ENCODE measurements at places on chromosomes 7 and 10. TPM values are rescaled to one million over a fixed set of nuclear protein-coding genes. Genes with fewer than 3 reads are reported as not detected.
A peak's percentile ranks its signal among the peaks of the same experiment; 100 is the strongest.

- H3K4me3 ChIP-seq = no peak overlapping the region
- H3K4me1 ChIP-seq = peaks cover 26% of the 10 kb centered on the region
- peak; percentile 77 for DNase-seq
- peak overlapping the region; percentile 74 for H3K27ac ChIP-seq
- H3K36me3 ChIP-seq = peaks cover 46% of the 10 kb centered on the region
Observed at GRCh38 chr10:35564341-35564968, 40.7 kb upstream of the GJD4 start.

GRCh38 chr10:30171601-30172000, 112.2 kb upstream of the JCAD start:
- no peaks in the 10 kb centered on the region for H3K4me1 ChIP-seq
- DNase-seq = no peak
- H3K4me3 ChIP-seq = no peak overlapping the region
- H3K27me3 ChIP-seq = no peaks in the 10 kb centered on the region

DNA sequence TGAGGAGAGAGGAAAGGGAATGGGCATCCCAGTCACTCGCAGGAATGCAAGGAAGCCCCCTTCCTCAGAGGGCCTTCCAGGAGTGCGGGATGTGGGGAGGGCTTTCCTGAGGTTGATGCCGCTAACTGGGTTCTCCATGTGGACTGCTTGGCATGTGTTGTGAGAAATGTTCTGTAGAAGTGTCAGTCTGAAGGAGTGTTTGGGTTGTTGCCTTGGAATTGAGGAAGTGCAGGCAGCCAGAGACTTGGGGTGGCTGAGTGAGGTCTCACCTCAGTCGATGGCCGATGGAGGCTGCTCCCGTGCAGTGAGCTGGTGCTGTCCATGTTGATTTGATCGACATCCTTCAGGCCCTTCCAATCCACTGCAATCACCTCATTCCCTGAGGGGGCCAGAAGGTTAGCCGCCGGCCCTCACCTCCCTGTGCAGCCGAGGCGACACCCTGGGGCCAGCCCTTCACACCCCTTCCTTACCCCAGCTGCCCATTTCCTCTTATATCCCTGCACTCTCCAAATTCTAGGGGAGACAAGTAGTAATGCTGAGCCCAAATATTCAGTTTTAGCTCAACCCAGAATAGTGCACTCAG, 2.7 kb downstream of the FAM131B start:
- no peak for DNase-seq
- H3K36me3 ChIP-seq = no peaks in the 10 kb centered on the region
- H3K4me3 ChIP-seq = no peak overlapping the region

DNA sequence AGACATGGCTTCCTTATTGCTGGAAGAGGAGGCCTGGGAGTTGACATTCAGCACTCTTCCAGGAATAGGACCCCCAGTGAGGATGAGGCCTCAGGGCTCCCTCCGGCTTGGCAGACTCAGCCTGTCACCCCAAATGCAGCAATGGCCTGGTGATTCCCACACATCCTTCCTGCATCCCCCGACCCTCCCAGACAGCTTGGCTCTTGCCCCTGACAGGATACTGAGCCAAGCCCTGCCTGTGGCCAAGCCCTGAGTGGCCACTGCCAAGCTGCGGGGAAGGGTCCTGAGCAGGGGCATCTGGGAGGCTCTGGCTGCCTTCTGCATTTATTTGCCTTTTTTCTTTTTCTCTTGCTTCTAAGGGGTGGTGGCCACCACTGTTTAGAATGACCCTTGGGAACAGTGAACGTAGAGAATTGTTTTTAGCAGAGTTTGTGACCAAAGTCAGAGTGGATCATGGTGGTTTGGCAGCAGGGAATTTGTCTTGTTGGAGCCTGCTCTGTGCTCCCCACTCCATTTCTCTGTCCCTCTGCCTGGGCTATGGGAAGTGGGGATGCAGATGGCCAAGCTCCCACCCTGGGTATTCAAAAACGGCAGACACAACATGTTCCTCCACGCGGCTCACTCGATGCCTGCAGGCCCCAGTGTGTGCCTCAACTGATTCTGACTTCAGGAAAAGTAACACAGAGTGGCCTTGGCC, 4.3 kb downstream of the PGAM2 start:
- peaks cover 28% of the 10 kb centered on the region for H3K4me1 ChIP-seq
- H3K27ac ChIP-seq = no peak overlapping the region
- no peak for DNase-seq
- H3K36me3 ChIP-seq = peaks cover 68% of the 10 kb centered on the region

- no peaks in the 10 kb centered on the region for H3K27me3 ChIP-seq
Observed at GRCh38 chr10:3773460-3774017, 11.5 kb downstream of the KLF6 start.

- H3K27ac ChIP-seq = peak overlapping the region; percentile 36
- peak; percentile 66 for DNase-seq
- no peaks in the 10 kb centered on the region for H3K27me3 ChIP-seq
- H3K4me1 ChIP-seq = no peaks in the 10 kb centered on the region
- no peaks in the 10 kb centered on the region for H3K36me3 ChIP-seq
Observed at GRCh38 chr7:31695859-31696614, 9.0 kb downstream of the PPP1R17 start.

- no peaks in the 10 kb centered on the region for H3K27me3 ChIP-seq
- H3K4me1 ChIP-seq = peaks cover 5% of the 10 kb centered on the region
- H3K27ac ChIP-seq = peak overlapping the region; percentile 32
- H3K36me3 ChIP-seq = no peaks in the 10 kb centered on the region
Observed at GRCh38 chr7:25260862-25261494, 32.7 kb upstream of the NPVF start.

- H3K27me3 ChIP-seq = no peaks in the 10 kb centered on the region
- H3K36me3 ChIP-seq = no peaks in the 10 kb centered on the region
- H3K27ac ChIP-seq = peak overlapping the region; percentile 80
- peak; percentile 93 for DNase-seq
- H3K4me1 ChIP-seq = peaks cover 8% of the 10 kb centered on the region
Observed at GRCh38 chr10:92124616-92125143, 166.2 kb downstream of the CPEB3 start.

DNA sequence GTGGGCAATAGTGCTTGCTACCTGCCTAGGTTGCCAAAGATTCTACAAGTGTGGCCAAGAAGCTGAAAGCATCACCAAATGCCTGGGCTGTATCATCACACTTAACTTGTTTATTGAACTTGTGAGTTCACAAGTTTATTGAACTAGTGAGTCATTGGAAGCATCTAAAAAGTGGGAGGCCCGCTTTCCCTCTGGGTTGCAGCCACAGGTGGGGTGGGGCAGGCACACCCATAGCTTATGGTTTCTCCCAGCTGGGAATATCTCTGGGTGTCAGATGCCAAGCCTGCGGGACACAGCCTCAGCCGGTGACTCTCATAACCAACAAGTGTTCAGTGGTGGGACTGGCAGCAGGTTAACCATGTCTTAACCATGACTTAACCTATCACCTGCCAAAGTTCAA, 145.9 kb upstream of the FAM13C start:
- no peak overlapping the region for H3K27ac ChIP-seq
- no peaks in the 10 kb centered on the region for H3K27me3 ChIP-seq
- no peak overlapping the region for H3K4me3 ChIP-seq
- no peak for DNase-seq

DNA sequence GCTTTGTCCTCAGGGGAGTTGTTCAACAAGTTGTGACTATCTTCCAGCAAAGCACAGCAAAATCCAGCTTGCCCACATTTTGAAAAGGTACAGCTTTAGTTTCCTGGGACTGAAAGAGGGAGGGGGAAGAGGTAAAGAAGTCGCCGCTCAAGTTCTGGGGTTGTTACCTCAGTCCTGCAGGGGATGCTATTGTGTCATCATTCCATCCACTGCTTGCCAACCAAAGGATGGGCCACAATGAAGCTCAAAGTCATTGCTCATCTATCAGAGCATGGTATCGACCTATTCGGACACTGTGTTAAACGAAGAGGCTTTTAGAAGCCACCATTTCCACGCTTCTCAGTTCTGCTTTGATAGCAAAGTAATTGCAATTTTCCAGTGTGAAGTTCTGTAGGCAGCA, 34.3 kb downstream of the NPY start:
- H3K27ac ChIP-seq = no peak overlapping the region
- no peaks in the 10 kb centered on the region for H3K27me3 ChIP-seq
- DNase-seq = no peak
- no peaks in the 10 kb centered on the region for H3K36me3 ChIP-seq

- no peak overlapping the region for H3K27ac ChIP-seq
- no peaks in the 10 kb centered on the region for H3K4me1 ChIP-seq
- no peak overlapping the region for H3K4me3 ChIP-seq
- H3K27me3 ChIP-seq = peaks cover 2% of the 10 kb centered on the region
- peak; percentile 9 for DNase-seq
- no peaks in the 10 kb centered on the region for H3K36me3 ChIP-seq
Observed at GRCh38 chr10:29102233-29102632, 186.6 kb upstream of the LYZL1 start.

DNA sequence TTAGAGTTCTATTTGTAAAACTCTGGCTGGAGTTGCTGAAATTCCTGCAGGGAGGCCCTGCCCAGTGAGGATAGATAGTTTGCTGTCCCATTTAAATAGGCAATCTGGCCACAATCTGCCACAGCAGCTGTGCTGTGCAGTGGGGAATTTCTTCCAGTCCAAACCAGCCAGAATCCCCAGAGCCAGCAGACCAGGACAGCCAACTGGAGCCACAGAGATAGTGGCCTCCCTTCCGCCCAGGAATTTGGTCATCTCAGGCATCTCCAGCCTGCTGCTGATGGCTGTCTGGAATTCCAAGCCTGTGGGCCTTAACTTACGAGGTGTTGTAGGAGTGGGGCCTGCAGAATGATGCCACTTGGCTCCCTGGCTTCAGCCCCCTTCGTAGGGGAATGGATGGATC, 643.4 kb downstream of the DNAJB9 start:
- DNase-seq = peak; percentile 12
- H3K36me3 ChIP-seq = no peaks in the 10 kb centered on the region
- H3K4me1 ChIP-seq = no peaks in the 10 kb centered on the region
- no peaks in the 10 kb centered on the region for H3K27me3 ChIP-seq

- H3K27ac ChIP-seq = no peak overlapping the region
- no peaks in the 10 kb centered on the region for H3K27me3 ChIP-seq
Observed at GRCh38 chr7:138873220-138873892, 75.4 kb upstream of the ATP6V0A4 start.

- H3K36me3 ChIP-seq = no peaks in the 10 kb centered on the region
- no peak overlapping the region for H3K27ac ChIP-seq
- H3K4me3 ChIP-seq = no peak overlapping the region
- no peaks in the 10 kb centered on the region for H3K4me1 ChIP-seq
- H3K27me3 ChIP-seq = no peaks in the 10 kb centered on the region
Observed at GRCh38 chr7:39035903-39036302, 58.2 kb downstream of the POU6F2 start.

- no peak overlapping the region for H3K27ac ChIP-seq
- H3K36me3 ChIP-seq = no peaks in the 10 kb centered on the region
- H3K27me3 ChIP-seq = no peaks in the 10 kb centered on the region
- DNase-seq = peak; percentile 35
Observed at GRCh38 chr10:17871036-17871435, 61.9 kb downstream of the MRC1 start.

DNA sequence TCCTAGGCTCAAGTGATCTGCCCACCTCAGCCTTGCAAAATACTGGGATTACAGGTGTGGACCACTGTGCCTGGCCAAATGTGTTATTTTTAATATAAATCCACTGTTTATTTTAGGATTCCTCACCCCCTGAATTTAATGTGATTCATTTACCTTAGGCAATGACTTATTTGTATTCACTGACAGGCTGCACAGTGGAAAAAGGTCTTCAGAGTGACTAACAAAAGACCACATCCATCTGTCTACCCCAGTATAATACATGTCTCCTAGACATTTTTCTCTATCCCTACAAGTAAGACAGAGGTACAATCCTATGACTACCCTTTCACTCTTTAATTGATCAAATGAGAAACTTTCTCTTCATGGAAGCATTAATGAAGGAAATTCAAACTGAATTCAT, 230.2 kb downstream of the AHR start:
- H3K4me1 ChIP-seq = no peaks in the 10 kb centered on the region
- H3K27ac ChIP-seq = no peak overlapping the region
- no peaks in the 10 kb centered on the region for H3K27me3 ChIP-seq
- H3K4me3 ChIP-seq = no peak overlapping the region
- DNase-seq = no peak
- H3K36me3 ChIP-seq = no peaks in the 10 kb centered on the region

GRCh38 chr10:64379898-64380297, 858.7 kb downstream of the REEP3 start:
- no peaks in the 10 kb centered on the region for H3K36me3 ChIP-seq
- H3K27me3 ChIP-seq = no peaks in the 10 kb centered on the region
- H3K4me3 ChIP-seq = no peak overlapping the region

GRCh38 chr7:93036149-93036640, 81.6 kb downstream of the SAMD9 start:
- H3K27me3 ChIP-seq = no peaks in the 10 kb centered on the region
- no peak for DNase-seq
- H3K27ac ChIP-seq = no peak overlapping the region
- peaks cover 9% of the 10 kb centered on the region for H3K4me1 ChIP-seq
- no peaks in the 10 kb centered on the region for H3K36me3 ChIP-seq
- no peak overlapping the region for H3K4me3 ChIP-seq

- DNase-seq = peak; percentile 21
- no peak overlapping the region for H3K4me3 ChIP-seq
- H3K4me1 ChIP-seq = no peaks in the 10 kb centered on the region
- no peaks in the 10 kb centered on the region for H3K36me3 ChIP-seq
- H3K27ac ChIP-seq = no peak overlapping the region
Observed at GRCh38 chr7:107332488-107333269, 137.2 kb upstream of the GPR22 start.

The NPVF gene
- not detected for total RNA-seq

The EPHA1 gene
- not detected for total RNA-seq

The ASB10 gene
- total RNA-seq = 3.1 TPM

The MOGAT3 gene
- total RNA-seq = not detected

The ATXN7L1 gene
- 6.3 TPM for total RNA-seq

The OGDHL gene
- total RNA-seq = 0.31 TPM

The STK31 gene
- total RNA-seq = 0.40 TPM

The TAS2R4 gene
- total RNA-seq = 1.5 TPM

The PARP12 gene
- 9.1 TPM for total RNA-seq

The ITPRID1 gene
- 0.44 TPM for total RNA-seq

The NODAL gene
- 0.04 TPM for total RNA-seq

The FAM25G gene
- total RNA-seq = not detected

The PON1 gene
- total RNA-seq = 0.31 TPM

The LIPA gene
- 30.1 TPM for total RNA-seq

The UPP1 gene
- 0.71 TPM for total RNA-seq

The CDHR1 gene
- total RNA-seq = 0.27 TPM
